H1 (cell line): ENCODE measurements at places on chromosomes 4 and X.

DNA sequence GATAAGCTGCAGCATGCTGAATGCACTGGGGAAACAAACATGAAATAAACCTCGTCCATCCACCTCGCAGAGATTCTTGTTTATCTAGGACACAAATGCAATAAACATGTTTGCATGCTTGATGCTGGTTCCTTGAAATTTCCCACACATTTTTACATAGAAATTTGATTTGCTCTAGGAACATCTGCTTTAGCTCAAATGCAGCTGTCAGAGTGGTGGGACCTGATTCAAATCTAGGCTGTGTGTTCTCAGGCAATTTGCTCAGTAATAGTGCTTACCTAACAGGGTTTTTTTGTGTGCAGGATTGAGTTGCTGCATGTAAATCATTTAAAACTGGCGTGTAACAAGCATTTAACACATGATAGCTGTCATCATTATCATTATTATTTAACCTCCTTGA is 293.1 kb downstream of the QDPR start:
- no peaks in the 10 kb centered on the region for H3K4me1 ChIP-seq
- no peaks in the 10 kb centered on the region for H3K36me3 ChIP-seq
- no peak overlapping the region for H3K27ac ChIP-seq
- H3K27me3 ChIP-seq = no peaks in the 10 kb centered on the region
- H3K4me3 ChIP-seq = no peak overlapping the region

DNA sequence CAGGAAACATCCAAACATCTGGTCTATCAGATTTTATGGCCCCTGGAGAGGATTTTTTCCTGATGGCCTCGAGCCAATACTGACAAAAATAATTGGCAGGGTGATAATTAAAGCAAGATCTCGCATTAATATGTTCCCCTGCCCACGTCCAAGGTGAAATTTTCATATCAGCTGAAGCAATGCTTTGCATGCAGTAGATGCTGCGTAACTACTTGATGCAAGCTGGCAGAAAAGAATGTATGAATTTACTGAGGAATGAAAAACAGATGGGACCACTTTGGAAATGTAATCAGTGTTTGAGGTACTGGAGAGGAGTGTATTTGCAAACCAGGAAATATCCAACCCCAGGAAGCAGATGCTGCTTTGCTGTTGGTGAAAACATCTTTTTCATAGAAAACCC is 36.8 kb upstream of the REST start:
- H3K27ac ChIP-seq = no peak overlapping the region
- H3K36me3 ChIP-seq = no peaks in the 10 kb centered on the region
- H3K4me1 ChIP-seq = peaks cover 1% of the 10 kb centered on the region
- no peaks in the 10 kb centered on the region for H3K27me3 ChIP-seq
- no peak for DNase-seq

DNA sequence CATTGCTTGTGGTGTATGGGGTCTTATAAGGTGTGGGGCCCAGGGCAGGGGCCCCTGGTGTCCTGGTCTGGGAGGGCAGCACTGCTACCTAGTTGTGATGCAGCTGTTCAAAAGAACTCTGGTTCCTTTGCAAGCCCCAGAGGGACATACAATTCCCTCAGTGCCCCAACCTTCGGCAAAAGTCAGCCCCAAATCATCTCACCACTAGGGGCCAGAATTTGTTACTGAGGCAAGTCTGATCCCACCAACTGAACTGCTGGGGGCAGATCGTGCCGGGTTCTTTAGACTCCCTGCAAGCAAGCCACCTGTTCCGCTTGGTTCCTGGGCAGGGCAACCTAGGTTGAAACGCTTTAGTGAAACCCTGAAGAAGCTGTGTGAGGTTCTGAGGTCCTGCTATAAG is 180.1 kb upstream of the S100G start:
- H3K27ac ChIP-seq = no peak overlapping the region
- H3K27me3 ChIP-seq = no peaks in the 10 kb centered on the region
- DNase-seq = peak; percentile 47
- H3K36me3 ChIP-seq = no peaks in the 10 kb centered on the region
- H3K4me3 ChIP-seq = no peak overlapping the region

DNA sequence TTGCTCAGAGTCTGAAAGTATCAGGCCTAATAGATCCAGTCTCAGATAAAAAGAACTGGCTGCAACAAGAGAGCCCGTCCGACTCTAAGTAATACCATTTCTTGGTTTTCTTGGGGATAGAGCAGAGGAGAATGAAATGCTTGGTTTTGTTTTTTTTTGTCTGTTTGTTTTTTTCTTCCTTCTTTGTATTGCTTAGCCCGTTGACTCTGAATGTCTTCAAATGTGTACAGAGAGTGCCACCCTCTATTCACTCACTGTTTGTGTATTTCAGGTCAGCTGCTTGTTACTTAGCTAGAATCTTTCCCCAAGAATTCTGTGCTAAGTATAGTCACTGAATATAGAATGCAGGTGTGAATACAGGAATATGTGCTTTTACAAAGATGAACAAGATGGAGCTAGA is 5.7 kb upstream of the TMEM156 start:
- peaks cover 3% of the 10 kb centered on the region for H3K4me1 ChIP-seq
- H3K27me3 ChIP-seq = no peaks in the 10 kb centered on the region
- no peak for DNase-seq
- H3K4me3 ChIP-seq = no peak overlapping the region
- H3K27ac ChIP-seq = no peak overlapping the region

GRCh38 chr4:5040856-5041620 is 10.2 kb upstream of the STK32B start:
- DNase-seq = no peak
- no peaks in the 10 kb centered on the region for H3K36me3 ChIP-seq
- no peaks in the 10 kb centered on the region for H3K4me1 ChIP-seq
- no peak overlapping the region for H3K27ac ChIP-seq

DNA sequence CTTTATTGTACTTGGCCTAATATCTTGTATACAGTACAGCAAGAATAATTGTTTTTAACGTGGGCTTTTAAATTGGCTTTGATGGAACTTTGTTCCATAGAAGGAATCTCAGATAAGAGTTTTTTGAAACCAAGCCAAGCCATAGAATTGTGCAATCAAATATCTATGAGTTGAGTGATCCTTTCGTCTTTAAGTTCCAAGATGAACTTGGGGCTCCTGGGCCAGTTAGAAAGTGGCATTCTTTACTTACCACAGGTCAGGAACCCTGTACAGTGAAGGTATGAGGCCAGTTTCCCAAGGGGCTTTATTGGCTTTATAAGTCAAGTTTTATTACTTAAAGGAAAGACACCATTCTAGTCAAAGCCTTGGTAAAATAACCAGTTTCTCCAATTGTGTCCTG is 2104.2 kb downstream of the PCDH7 start:
- H3K4me1 ChIP-seq = no peaks in the 10 kb centered on the region
- H3K4me3 ChIP-seq = no peak overlapping the region
- no peak for DNase-seq
- H3K27me3 ChIP-seq = no peaks in the 10 kb centered on the region

DNA sequence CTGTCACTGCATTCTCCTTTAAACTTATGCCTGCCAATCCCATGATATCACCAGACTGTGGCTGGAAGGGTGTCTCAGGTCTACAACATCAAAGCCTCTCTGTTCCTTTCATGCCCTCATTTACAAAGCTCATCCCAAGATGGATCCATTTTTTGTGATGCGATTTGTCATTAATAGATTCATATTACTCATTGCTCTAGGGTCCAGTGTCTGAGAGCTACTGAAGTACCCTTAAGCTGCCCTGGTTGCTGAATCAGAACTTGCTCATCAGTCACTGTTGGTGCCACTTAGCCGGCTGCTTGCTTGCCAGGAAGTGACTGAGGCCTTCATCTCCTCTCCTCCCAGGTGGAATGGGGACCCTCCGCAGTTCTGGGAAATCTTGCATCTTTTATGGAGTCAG is 395.5 kb upstream of the BOD1L1 start:
- H3K27me3 ChIP-seq = no peaks in the 10 kb centered on the region
- no peaks in the 10 kb centered on the region for H3K36me3 ChIP-seq
- DNase-seq = no peak
- H3K4me3 ChIP-seq = no peak overlapping the region

DNA sequence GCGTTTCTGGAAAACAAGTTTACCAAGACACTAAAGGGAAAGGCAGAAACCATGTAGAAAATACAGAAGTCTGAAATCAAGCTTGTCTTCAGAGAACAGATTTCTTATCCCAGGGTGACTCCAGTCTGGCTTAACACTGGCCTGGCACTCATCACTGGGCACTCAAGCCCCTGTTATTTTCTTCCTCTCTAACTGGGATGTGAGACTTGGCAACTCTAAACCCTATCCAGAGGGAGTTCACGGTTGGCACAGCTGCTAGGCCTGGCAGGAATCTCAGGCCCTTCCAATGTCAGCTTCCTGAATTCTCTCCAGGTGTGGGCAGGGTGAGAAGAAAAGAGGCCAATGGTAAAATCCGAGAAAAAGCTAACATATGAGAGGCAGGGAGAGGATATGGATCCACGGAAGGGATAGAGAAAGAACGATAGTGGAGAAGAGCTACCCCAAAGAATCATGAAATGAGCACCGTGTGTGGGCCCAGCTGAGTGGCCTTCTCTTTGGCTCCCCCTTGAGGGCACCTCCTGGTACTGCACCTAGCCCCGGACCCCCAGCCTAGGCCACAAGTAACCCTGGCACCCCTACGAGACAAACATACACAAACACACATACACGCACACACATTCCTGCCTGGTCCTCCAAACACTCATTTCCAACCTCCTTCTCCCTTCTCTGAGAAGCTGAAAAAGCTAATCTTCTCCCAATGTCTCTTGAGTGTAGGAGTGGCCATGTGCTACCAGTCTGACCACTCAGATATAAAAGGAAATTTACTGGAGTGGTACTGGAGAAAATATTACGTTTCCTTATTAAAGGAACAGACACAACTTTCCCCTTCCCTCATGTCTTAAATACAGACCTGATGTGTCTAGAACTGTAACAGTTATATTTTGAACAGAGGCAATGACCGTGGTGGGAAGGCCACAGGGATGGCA is 16.6 kb upstream of the PTCHD1 start:
- H3K36me3 ChIP-seq = no peaks in the 10 kb centered on the region
- H3K27ac ChIP-seq = no peak overlapping the region
- H3K27me3 ChIP-seq = no peaks in the 10 kb centered on the region
- H3K4me3 ChIP-seq = no peak overlapping the region
- no peaks in the 10 kb centered on the region for H3K4me1 ChIP-seq
- DNase-seq = peak; percentile 79

GRCh38 chrX:16737024-16737423 is 17.6 kb downstream of the SYAP1 start:
- H3K36me3 ChIP-seq = peaks cover 31% of the 10 kb centered on the region; the same call in 1 of the 2 replicates
- no peaks in the 10 kb centered on the region for H3K27me3 ChIP-seq
- H3K4me1 ChIP-seq = no peaks in the 10 kb centered on the region
- H3K4me3 ChIP-seq = no peak overlapping the region
- DNase-seq = no peak
- H3K27ac ChIP-seq = no peak overlapping the region

DNA sequence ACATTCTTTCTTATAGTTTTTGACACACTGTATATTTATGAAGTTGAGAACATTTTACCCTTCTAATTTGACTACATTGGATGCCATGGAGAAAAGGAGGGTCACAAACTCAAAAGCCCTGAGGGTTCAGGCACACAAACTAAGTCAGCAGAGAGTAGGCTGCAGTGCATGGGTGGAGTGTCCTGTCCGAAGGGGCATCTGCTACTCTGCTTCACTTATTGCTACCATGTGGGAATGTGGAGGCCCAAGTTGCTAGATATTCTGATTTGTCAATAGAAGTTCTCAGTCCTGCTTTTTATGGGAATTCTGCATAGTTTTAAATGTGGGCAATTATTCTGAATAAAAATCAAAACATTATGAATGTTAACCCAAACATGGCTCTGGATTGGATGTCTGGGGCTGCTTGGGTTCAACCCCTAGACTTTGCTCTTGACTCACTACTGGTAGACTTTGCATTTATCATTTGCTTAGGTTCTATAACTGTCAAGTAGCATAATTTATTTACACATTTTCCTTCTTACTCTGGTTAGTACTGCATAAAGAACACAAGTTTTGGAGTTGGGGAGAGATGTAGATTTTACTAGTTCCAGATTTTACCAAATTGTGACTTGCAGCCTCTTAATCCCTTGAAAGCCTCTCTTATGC is 255.1 kb downstream of the SPRY1 start:
- DNase-seq = no peak
- H3K27me3 ChIP-seq = no peaks in the 10 kb centered on the region
- no peaks in the 10 kb centered on the region for H3K36me3 ChIP-seq
- H3K27ac ChIP-seq = no peak overlapping the region
- peaks cover 2% of the 10 kb centered on the region; the same call in 1 of the 2 replicates for H3K4me1 ChIP-seq

- H3K4me3 ChIP-seq = no peak overlapping the region
- no peak overlapping the region for H3K27ac ChIP-seq
- no peaks in the 10 kb centered on the region for H3K27me3 ChIP-seq
- no peak for DNase-seq
These were observed 14.3 kb upstream of the UBA1 start for GRCh38 chrX:47179221-47179927.

DNA sequence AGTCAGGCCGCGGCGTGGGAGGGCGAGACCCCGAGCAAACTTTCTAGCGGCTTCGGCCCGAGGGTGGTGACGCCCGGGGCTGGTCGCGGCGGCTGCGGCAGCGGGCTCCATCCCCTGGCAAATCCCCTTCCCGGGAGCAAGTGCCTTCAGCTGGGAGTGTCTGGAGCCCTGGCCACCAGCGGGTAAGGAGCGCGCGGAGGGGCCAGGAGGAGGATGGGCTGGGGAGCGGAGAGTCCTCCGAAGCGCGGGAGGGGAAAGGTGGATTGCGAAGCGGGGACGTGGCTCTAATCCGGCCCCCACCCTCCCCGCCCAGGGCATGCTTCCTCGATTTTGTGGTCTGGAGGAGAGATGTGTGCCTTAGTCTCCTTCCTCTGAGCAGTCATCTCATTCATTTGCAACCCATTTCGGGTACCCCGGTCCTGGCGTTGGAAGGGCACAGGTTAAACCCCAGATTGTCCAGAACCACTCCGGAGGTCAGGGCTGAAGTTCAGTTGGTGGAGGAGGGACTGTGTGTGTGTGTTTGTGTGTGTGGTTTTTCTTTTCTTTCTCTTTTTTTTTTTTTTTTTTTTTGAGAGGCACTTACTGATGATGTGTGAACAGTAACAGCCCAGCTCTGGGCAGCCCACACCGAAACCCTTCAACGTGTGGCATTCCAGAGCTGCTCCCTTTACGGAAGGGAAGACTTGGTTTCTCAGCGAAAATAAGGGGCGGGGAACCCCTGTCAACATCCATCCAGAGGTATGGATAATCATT is 516 bp downstream of the SGMS2 start:
- H3K27me3 ChIP-seq = peaks cover 67% of the 10 kb centered on the region
- H3K27ac ChIP-seq = no peak overlapping the region
- DNase-seq = no peak
- H3K36me3 ChIP-seq = no peaks in the 10 kb centered on the region
- peaks cover 4% of the 10 kb centered on the region for H3K4me1 ChIP-seq
- peak overlapping the region; percentile 77 for H3K4me3 ChIP-seq

- no peaks in the 10 kb centered on the region for H3K36me3 ChIP-seq
- no peak for DNase-seq
- H3K4me3 ChIP-seq = no peak overlapping the region
- H3K27ac ChIP-seq = no peak overlapping the region
- no peaks in the 10 kb centered on the region for H3K27me3 ChIP-seq
- no peaks in the 10 kb centered on the region for H3K4me1 ChIP-seq
These were observed 32.1 kb upstream of the TEX13D start for GRCh38 chrX:124300405-124300804.

GRCh38 chr4:112516066-112516470 is at the start of gene NEUROG2:
TSS of gene NEUROG2 (minus strand) at chr4:112516180. CDS start at chr4:112515475, 705 bp downstream.
- H3K27ac ChIP-seq = no peak within 1 kb of the TSS
- peaks cover 12% of the 10 kb centered on the region for H3K4me1 ChIP-seq
- DNase-seq = no peak
- no peaks in the 10 kb centered on the region for H3K36me3 ChIP-seq
